ENCODE measurements at places on chromosomes 2 and 18.

DNA sequence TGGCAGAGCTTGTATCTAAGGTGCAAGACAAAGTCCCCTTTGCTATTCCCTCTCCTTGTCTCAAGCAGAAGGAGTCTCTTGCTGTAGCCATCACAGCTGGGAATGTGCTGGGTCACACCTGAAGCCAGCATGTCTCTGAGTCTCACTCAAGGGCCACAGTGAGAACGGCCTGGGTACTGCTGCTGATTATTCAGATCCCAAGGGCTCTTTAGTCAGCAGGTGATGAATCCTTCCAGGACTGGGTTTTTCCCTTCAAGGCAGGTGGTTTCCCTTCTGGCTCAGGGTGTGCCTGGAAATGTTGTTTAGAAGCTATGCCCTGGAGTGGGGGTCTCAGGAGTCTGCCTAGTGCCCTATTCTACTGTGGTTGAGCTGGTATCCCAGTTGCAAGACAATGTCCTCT, 356.3 kb downstream of the PARD3B start:
- no peak for DNase-seq

GRCh38 chr2:165357758-165358157, 111.7 kb upstream of the CSRNP3 start:
- no peak for DNase-seq

GRCh38 chr18:33560686-33561370, 17.2 kb upstream of the ASXL3 start:
- no peak for DNase-seq

DNA sequence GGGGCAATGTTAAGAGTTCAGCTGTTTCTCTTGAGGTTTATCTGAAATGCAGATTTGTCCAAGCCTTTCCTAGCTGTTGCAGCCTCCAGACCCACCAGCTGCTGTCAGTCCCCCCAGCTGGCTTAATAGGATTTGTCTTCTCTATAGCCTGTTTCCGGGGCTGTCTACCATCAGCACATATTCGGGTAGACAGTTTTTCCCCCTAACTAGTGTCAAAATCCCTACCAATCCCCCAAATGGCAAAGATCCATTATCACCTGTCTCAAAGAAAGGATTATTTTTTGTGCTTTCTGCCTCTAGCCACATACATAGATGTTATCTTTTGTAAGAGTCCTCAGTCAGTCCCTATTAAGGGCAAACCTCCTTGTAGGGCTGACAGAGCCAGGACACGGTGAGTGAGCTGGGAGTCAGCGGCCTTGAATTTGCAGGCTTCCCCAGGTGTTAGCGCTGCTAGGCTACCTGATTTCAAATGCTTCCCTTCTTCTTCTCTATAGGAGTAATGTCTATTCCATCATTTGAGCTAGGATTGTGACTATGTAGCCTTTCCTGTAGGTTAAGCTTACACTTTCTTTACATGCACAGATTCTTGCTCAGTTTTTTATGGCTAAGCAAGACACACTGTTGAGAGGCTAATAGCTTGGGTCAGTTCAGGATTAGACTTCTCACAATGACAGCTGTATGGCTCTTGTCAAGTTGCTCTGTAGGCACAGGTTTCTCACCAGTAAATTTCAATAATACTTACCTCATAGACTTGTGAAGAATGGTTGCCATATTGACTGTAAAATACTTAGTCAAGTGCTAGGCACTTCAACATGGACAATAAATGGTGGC, 171.1 kb upstream of the UNC80 start:
- no peak for DNase-seq

DNA sequence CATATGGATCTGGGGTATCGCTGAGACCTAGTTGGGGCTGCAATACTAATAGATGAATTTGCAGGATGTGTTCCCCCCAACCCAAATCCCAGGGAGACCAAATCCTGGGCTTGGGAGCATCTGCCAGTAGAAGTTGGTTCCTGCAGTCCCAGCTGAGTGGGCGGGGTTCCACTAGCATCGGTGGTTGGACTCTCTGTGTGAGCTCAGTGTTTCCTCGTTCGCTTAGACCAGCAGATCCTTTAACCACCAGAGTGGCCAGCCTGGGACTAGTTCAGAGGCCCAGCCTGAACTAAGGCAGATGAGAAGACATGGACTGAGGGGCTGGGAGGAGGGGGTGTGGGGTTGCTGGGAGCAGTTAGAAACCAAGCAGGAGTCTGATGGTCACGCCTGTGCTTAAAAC, 40.7 kb downstream of the PCARE start:
- no peak for DNase-seq

- no peak for DNase-seq
Measured at GRCh38 chr2:128308284-128308731, 10.4 kb downstream of the HS6ST1 start.

DNA sequence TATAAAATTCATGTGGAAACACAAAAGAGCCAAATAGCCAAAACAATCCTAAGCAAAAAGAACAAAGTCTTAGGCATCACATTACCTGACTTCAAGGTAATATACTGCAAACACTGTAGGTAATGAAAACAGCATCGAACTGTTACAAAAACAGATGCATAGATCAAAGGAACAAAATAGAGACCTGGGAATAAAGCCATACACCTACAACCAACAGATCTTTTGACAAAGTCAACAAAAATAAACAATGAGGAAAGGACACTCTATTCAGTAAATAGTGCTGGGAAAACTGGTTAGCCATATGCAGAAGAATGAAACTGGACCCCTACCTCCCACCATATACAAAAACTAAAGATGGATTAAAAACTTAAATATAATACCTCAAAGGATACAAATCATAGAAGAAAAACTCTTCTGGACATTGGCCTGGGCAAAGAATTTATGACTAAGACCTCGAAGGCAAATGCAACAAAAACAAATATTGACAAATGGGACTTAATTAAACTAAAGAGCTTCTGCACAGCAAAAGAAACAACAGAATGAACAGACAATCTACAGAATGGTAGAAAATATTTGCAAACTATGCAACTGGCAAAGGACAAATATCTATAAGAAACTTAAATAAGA, 218.0 kb downstream of the PHLPP1 start:
- no peak for DNase-seq

GRCh38 chr18:55073834-55074233, 114.6 kb upstream of the CCDC68 start:
- no peak for DNase-seq

DNA sequence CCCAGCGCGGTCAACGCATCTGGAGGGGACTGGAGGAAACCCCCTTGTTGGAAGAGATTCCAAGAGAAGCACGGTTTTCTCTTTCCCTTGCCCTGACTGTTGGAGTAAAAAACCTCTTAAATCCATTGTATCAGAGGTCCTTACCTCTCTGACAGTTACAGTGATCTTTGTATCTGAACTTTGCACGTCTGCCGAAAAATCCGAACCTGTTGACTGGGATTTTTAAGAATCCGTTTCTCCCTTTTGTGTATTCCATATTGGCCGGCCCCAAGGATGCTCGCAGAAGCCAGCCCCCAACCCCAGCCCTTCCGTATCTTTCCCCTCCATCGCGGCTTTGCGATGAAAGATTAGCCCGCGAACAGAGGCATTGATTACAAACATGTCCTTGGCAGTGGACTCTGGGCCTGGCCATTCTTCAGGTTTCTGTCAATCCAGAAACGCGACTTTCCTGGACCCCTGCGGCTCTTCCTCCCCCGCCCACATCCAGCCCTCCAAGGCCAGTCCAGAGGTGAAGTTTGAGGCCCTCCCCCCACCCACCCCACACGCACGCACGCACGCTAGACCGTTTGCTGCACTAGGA, 4.6 kb upstream of the DLX1 start:
- no peak for DNase-seq

DNA sequence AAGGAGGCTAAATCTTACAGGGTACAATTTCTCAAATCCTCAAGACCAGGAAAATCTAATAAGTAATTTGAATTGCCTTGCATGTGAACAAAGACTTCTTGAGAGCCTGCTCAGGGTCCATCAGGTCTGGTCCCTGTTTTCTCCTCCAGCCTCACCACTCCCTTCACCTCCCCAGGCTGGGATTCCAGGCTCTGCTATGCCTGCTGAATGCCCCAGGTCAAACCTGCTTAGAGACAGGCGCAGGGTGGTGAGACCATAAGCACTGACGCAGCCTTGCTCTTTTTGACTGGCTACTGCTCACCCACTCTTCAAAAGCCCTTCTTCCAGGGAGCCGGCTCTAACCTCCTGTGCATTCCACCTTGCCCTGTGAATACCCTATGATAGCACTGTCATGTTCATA, 356.4 kb upstream of the ACVR2A start:
- no peak for DNase-seq

- DNase-seq = no peak
Measured at GRCh38 chr2:3025984-3026383, 351.6 kb downstream of the EIPR1 start.

GRCh38 chr2:34480366-34480765, 881.3 kb upstream of the FAM98A start:
- DNase-seq = no peak

- DNase-seq = no peak
Measured at GRCh38 chr2:42723465-42723864, 40.5 kb downstream of the OXER1 start.

DNA sequence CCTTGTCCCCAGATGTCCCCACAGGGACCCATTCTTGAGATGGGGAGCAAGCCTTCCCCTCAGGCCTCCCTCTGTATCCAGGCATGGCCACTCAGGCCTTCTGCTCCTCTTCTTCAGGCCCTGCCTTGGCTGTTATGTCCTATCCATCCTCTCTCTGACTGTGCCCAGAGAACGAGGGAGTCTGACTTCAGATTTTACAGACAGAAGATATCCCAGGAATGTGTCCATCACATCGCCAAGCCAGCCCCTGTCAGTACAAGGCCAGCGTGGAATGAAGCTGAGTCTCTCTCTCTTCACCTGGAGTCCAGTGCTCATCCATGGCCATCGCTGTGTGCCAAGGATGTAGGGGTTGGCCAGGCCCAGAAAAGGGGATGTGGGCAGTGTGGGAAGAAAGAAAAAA, 57.6 kb downstream of the SDC1 start:
- no peak for DNase-seq

GRCh38 chr2:118974103-118974993, 32.4 kb downstream of the MARCO start:
- DNase-seq = no peak

DNA sequence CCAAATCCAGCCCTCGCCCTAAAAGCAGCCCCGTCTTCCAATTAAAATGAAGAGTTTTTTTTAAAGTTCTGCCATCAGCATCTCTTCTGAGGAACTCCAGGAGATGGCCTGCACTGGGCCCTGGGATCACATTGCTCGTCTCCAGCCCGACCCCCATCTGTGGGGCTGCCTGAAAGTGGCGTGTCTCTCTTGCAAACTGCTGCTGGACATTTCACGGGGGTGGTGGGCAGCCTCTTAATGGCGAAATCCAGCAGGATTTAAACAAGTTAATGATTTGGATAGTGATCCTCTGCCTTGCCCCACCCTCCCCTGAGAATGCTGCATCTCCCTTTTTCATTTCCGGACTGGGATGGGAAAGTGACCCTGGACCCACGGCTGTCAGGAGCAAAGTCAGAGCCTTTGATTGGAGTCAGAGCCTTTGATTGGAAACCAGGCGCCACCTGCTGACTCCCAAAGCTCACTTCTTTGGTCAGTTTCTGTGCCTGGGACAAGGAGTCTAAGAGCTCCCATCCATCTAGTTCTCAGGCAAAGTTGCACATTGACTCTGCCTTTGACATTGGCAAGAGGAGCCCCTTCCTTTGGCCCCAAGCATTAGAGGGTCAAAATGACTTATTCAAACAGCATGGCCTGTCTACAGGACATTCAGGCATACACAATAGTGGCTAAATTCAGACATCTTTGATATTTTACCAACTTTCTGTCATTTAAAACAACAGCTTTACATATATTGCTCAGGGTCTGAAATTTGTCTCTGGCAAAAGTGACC, 155.2 kb downstream of the SH3BP4 start:
- peak; percentile 63 for DNase-seq

DNA sequence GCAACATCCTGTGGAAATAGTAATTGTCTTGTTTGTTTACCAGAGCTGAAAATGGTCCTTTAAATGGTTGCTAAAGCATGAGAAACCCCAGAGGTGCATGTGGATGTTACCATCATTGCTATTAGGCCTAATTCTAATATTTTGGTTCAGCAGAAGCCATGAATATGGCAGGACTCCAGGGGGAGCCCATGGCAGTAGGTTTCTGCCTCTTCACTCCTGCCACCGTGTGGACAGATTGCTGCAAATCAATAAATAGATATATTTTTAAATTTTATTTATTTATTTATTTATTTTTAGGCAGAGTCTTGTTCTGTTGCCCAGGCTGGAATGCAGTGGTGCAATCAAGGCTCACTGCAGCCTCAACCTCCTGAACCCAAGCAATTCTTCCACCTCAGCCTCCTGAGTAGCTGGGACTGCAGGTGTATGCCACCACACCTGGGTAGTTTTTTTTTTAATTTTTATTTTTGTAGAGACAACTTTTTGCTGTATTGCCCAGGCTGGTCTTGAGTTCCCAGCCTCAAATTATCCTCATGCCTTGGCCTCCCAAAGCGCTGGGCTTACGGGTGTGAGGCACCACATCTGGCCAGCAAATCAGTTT, 54.9 kb upstream of the CAPN13 start:
- peak; percentile 36 for DNase-seq

DNA sequence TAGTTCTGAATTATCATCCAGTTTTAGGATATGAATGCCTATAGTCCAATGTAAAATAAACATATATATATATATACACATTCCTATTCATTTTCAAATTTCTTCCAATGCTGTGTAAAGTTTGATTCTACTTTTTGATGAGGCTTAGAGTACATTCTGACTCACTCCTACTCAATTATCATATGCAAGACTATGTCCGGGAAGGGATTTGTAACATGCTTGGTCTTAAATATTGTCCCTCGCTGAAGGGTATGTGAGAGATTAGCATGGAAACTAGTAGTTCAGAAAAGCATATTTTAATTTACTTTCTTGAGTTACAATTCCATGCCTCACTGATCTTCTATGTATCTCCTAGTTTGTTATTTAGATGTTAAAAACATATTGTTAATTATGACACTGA, 377.7 kb upstream of the MAP2 start:
- DNase-seq = no peak

- no peak for DNase-seq
Measured at GRCh38 chr2:195513119-195513518, 143.9 kb upstream of the SLC39A10 start.

DNA sequence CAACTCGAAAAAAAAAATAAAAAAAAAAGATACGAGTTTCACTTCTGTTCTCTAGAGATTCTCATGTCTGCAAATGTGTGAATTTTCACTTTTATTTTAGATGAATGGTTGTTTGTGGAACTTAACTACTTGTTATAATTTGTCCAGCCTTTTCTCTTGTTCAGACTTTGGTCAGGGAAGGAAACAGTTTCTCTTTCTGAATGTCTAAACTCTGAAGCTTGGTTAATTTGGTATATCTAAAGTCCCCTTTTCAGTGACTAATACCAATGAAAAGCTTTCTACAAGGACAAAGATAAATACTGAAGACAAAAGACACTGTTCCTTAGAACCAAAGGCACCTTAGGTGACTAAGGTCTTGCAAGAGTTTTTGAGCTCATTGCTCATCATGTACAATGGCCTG, 144.4 kb upstream of the PIEZO2 start:
- no peak for DNase-seq

GRCh38 chr18:38198526-38198925, 632.9 kb upstream of the CELF4 start:
- DNase-seq = no peak

- DNase-seq = no peak
Measured at GRCh38 chr2:216618785-216619184, 14.4 kb upstream of the IGFBP2 start.

All from right renal cortex interstitium (tissue), 3 donors.